ENCODE measurements at places on chromosomes 5 and 9.
A peak's percentile ranks its signal among the peaks of the same experiment; 100 is the strongest.

- no peak for DNase-seq
Observed at GRCh38 chr5:41763081-41763480, 107.1 kb downstream of the OXCT1 start.

DNA sequence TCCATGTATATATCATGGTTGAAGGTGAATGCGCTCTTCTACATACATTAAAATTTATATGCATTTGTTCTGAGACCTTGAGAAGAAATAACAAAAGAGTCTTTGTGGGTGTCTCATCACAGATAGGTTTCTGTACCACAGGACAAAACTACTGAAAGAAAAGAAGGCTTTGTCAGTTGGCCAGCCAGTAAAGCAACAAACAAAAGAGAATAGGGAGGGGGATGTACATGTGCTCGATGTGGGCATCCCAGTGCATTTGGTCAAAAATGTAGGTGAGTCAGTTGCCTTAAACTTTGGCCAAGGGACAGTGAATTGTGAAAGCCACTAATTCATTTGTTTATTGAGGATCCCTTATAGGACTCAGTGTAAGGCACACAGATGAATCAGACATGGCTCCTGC, 13.3 kb downstream of the RBM18 start:
- no peak for DNase-seq

- no peak for DNase-seq
Observed at GRCh38 chr5:106964132-106964531, 706.6 kb downstream of the EFNA5 start.

DNA sequence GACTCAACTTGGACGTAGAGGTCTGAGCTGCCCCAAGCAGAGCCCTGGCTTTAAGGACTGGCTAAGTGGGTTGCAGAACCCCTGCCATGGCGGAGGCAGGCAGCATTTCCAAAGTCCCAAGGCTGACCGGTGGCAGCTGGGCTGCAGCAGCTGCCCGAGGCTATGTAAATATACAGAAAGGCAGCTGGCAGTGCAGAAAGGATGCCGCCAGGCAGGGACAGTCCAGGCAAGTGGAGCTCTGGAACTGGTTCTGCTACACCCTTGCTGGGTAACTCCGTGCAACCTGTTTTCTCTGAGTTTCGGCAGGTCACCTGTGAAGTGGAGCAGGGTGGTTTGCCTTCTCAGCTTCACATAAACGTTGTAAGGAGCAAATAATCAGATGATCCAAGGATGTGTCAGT, 46.0 kb downstream of the SHB start:
- DNase-seq: no peak

DNA sequence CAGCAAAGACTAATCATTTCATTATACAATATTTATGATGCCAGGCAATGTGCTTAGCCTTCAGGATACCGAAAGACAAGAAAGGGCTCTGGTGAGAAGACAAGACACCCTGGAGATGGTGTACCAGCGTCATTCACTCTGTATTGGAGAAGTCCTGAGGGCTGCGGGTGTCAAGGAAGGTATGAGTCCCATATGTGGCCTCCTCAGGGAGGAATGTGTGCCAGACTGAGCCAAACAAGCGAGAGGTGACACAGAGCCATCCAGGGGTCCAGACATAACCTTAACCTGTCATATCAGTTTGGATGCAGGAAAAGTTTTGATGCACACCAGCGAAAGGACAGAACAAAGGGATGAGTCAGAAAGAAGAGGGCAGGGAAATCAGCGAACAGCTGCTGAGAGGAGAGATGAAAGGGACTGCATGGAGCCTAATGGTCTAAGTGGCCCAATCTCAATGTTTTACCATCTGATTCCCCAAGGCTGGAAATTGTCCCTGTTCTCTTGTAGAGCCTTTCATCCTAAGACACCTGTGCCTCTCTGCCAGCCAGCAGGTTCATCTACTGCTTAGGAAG, 38.9 kb downstream of the ADRA1B start:
- DNase-seq: no peak

GRCh38 chr5:74589204-74590056, 51.1 kb downstream of the ENC1 start:
- DNase-seq: no peak

GRCh38 chr5:101067429-101067828, 164.3 kb upstream of the ST8SIA4 start:
- DNase-seq: no peak

- DNase-seq: no peak
Observed at GRCh38 chr9:965497-965896, 11.0 kb upstream of the DMRT3 start.

- no peak for DNase-seq
Observed at GRCh38 chr9:114186605-114187289, 31.4 kb downstream of the COL27A1 start.

- no peak for DNase-seq
Observed at GRCh38 chr5:73120222-73121118, at the start of gene TMEM171. Gene TMEM171 (plus strand): TSS chr5:73120575. CDS start chr5:73123374, 2,799 bp downstream.

- peak; percentile 42 for DNase-seq
Observed at GRCh38 chr5:177111720-177112394, 21.7 kb upstream of the NSD1 start.

GRCh38 chr9:134707031-134707680, 65.6 kb downstream of the COL5A1 start:
- DNase-seq: no peak

DNA sequence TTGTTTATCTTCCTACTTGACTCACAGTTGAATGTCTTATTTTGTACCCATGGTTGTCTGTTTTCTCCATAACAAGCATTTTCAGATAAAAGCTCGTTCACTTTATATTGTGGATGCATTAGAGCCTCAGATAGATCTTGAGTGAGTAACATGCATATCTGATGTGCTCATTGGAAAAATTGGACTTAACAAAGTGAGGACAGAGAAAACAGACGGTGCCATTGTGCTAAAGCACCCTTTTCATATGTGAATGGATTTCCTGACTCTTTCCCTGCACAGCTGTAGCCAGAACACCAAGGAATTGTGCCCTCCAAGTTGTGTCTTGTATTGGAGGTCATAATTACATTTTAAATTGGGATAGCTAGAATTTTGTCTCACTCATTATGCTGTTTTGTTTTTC, 325.8 kb upstream of the MEF2C start:
- DNase-seq: no peak

GRCh38 chr9:85508616-85509015, 233.1 kb downstream of the AGTPBP1 start:
- DNase-seq: no peak

- no peak for DNase-seq
Observed at GRCh38 chr9:126154869-126155268, 171.8 kb upstream of the MVB12B start.

GRCh38 chr5:96128204-96128864, 166.7 kb upstream of the ELL2 start:
- no peak for DNase-seq

GRCh38 chr5:171412186-171412585, 7.3 kb upstream of the FGF18 start:
- DNase-seq: no peak

DNA sequence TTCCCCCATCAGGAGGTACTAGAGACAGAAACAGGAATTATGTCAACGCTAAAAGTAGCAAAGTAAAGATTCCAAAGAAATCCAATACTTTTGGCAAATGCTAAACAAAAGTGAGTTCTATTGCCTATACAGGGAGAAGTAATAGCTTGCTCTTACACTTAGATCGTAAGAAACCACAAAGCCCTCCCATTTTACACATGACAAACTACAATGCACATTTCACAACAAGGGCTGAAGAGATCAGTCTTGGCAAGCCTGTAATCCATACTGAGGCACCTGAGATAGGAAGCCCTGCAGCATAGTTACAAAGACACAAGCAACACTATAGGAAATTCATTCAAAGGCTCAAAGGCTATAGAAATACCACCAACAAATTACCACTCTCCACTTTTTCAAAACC, 7.7 kb downstream of the HNRNPK start:
- no peak for DNase-seq

DNA sequence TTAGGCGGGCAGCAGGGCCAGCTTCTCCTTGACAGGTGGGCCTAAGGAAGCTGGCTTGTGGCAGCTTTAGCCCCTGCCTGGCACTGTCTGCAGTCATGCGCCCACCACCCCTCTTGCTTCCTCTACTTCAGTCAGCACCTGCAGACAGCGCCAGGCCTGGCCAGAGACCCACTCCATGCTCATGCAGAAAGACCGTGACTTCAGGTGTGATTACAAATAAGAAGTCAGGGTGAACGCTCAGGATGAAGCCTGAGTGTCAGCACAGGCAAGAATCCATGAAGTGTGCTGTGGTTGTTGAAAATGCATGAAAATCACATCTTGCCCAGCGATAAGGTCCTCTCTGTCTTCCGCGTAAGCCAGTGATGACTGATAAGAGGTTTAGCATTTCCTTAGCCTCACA, 3.4 kb downstream of the CSF2 start:
- no peak for DNase-seq

- no peak for DNase-seq
Observed at GRCh38 chr5:169153405-169153804, 147.5 kb downstream of the SLIT3 start.

DNA sequence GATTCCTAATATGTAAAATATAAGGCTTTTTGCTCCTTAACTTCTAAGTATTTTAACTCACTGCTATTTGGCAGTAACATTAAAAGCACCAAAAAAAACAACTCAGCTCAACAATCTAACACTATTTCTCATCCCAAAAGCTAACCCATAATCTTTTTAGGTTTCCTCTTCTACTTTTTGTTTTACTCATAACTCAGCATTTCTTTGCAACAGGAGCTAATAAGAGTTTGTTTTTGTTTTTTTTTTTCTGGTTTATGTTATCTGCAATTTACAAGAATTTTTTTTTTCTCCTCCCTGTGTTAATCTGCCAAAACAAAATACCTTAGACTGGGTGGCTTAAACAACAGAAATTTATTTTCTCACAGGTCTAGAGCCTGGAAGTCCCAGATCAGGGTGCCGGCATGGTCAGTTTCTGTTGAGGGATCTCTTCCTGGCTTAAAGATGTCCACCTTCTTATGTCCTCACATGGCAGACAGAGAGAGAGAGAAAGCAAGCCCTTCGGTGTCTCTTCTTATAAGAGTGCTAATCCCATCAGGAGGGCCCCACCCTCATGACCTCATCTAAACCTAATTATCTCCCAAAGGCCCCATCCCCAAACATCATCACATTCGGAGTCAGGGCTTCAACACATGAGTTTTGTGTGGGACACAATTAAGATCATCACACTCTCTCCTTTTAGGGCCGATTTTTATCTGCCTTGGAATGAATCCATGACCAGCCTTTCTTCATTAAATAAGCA, 31.2 kb downstream of the ARL15 start:
- no peak for DNase-seq

- DNase-seq: no peak
Observed at GRCh38 chr9:27054125-27054524, 48.7 kb upstream of the LRRC19 start.

- DNase-seq: no peak
Observed at GRCh38 chr5:97545886-97546535, 363.0 kb upstream of the RIOK2 start.

GRCh38 chr5:20056933-20057332, 68.9 kb upstream of the CDH18 start:
- DNase-seq: no peak

DNA sequence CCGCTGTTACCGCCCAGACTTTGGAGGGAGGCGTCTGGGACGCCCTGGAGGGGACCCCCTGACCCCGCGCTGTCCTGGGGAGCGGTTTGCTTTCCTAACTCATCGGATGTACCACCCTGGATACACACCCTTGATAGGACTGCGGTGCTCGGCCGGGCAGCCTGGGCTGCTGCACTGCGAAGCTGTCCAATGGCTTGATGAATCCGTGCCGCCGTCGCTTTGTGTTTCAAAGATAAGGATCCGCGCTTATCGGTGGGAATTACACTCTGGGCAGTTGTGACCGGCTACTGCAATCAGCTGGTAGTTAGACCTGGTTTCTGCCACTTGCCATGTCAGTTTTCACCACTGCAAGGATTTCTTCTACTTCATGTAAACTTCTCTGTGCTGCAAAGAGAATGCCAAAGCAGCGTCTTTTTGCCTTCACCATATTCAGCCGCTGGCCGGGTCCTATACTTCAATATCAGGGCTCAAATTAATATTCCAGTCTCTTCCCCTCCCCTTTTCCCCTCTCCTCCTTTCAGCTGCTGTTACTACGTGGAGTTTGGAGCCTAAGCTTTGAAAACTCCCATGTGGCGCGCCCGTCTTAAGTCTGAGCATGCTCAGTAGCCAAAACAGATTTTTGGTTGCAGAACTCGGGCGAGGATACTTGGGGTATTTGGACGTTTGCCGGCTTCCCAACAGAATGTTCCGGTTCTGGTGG, 727 bp downstream of the SMAD5 start:
- DNase-seq: no peak

- DNase-seq: no peak
Observed at GRCh38 chr5:82975396-82975795, 101.8 kb downstream of the TMEM167A start.

GRCh38 chr5:159003045-159004030, 96.4 kb downstream of the EBF1 start:
- no peak for DNase-seq

- DNase-seq: no peak
Observed at GRCh38 chr5:106417566-106417965, 1253.2 kb downstream of the EFNA5 start.

DNA sequence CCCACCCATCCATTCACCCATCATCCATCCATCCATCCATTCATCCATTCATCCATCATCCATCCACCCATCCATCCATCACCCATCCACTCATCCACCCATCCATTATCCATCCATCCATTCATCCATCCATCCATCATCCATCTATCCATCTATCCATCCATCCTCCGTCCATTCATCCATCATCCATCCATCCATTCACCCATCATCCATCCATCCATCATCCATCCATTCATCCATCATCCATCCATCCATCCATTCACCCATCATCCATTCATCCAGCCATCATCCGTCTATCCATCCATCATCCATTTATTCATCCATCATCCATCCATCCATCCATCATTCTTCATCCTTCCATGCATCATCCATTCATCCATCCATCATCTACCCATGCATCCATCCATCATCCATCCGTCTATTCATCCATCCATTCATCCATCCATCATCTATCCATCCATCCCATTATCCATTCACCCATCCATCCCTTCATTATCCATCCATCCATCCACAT, 10.1 kb downstream of the ASS1 start:
- DNase-seq: no peak

DNA sequence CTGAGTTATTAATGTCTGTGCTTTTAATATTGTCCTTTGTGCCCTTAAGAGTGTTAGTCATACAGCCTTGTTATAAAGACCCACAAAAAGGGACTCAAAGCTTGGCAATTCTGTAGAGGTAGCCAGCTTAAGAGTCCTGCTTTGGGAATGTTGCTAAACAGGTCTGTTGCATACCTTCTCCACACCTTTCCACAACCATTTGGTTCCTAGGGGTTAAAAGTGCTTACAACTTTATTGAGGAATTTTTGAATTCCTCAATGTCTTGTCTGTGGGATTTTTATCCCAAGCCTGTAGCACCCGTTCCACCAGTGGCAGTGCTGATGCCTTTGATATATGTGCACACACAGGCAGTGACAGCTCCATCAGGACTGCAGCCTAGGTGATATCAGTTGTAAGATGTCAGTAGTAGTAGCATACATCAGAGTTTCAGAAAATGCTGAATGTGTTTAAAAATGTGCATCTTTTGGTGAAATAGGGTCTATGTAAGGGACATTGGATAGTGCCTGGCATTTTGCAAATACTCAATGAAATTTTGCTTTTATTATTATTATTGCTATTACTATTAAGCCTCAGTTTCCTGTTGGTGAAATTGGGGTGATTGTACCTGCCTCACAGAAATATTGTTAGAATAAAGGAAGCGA, 68.5 kb downstream of the WWC1 start:
- DNase-seq: no peak

- no peak for DNase-seq
Observed at GRCh38 chr5:81534441-81534840, 140.5 kb upstream of the ACOT12 start.

GRCh38 chr9:82808478-82808877, 254.5 kb downstream of the RASEF start:
- DNase-seq: no peak

All from stimulated activated CD4-positive, alpha-beta T cell treated with anti-CD3 and anti-CD28 coated beads, TNF-alpha, amount 100 ng/mL, for 4 hours (primary cell).